ENCODE measurements at places on chromosomes 3 and 15.

DNA sequence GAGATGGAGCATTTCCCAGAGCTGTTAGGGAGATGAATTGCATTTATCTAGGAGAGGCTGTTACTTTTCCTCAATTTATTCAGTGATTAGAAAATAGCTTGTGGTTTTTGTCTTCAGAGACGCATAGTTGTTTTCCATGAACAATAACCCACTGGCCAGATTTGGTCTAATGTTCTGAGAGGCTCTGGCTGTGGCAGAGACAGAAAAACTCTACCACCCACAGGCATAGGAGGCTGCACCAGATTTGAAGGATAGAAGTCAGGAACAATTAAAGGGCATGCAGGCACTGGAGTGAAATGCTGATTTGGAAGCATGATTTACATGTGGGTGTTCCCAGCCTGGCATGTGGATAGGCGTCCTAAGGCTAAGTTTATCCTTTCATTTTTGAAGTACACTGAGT is 143.5 kb downstream of the NFKBIZ start:
- no peak for DNase-seq

DNA sequence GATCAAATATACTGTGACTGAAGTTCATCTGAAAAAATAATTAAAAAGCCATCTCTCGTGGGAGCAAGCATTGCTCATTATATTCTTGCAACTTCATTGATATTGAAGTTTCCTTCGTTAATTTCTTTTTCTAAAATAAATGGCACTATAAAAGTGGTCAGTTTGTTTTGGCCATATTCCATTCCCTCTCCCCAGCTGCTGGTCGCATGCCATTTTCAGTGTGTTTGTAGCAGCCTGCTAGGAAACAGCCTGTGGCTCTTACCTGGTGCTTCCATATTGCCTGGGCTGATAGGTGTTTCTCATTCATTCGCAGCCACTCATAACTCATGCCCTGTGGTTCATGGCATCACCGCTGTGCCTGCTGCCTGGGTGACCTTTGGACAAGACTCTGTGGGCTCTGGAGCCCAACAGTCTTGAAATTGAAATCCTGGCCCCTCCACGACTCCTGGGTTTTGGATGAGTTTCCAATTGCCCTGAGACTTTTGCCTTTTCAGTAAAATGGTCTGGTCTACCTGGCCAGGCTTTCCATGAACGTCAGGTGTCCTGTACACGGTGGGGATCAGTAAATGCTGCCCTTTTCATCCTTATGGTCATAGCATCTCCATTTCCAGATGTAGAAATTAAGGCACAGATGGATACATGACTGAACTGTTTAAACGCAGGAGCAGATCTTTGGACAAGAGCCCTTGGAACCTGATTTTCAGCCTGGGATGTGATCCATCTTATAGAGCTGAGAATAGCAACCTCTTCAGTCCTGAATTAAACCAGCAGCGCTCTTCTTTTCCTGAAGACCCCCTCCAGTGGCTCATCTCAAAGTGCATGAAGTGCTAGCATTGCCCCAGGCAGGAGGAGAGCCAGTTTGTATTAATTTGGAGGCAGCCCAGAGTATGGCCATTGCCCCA is 69.4 kb downstream of the SLCO3A1 start:
- DNase-seq: no peak

DNA sequence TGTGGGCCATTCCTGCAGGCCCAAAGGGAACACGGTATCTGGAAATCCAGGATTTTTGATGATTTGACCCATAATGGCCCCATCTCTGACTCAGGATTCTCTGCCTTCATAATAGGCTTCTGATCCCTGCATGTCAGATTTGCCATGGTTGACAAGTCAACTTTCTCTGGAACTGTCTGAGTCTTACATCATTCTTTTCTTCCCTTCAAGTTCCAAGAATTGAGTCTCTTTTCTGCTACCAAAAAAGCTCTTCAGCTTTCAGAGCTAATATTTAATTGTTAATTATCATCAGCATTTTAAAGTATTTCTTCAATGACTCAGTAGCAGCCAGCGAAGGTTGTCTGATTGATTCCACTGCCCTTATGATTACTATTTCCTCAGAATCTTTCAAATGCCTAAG is 244.4 kb upstream of the COL8A1 start:
- no peak for DNase-seq

GRCh38 chr15:90623854-90624253 is 93.3 kb upstream of the BLM start:
- no peak for DNase-seq

GRCh38 chr3:42684632-42685362 is 540 bp upstream of the KLHL40 start:
- DNase-seq: no peak

DNA sequence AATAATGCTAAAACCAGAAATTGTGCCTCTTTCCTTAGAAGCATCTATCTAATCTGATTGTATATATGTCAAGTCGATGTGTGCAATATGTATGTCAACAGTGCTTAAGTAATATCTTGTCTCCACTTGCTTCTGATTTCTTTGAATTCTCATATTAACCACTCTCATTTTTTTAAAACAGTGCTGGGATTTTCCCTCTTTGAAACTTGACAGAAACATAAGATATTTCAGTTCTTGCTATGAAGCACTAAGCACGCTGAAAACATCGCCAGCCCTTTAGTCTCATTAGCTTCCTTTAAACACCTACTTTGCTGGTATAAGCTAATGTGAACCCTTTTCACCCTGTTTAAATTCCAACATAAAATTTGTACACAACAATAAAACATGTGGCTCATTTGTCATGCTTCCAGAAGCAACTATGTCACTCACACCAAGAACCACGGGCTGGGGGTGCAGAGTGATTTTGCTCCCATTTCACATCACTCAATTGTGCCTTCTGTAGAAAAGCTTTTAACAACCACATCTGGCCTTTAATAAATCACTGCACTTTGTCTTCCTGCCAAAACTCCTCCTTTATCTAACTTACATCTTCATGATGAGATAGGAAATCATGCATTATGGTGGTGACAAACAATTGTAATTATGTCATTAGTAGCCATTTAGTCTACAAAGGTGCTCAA is 185.2 kb downstream of the FOXP1 start:
- DNase-seq: no peak

DNA sequence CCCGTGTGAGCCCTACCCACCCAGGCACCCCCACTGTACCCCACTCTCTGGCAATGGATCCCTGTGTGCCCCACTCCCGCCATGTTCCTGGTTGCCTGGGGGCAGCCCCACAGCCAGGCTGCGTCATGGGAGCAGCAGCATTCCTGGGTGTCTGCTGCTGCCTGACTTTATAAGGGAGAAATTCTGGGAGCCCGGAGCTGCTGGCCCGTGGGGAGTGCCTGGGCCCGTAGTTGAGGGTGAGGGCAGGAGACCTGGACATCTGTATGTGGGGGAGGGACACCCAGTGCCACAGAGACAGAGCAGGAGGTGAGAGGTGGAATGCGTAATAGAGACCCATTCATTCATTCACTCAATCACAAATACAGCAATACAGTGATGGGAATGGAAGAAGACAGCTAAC is 15.1 kb downstream of the CSPG4 start:
- no peak for DNase-seq

DNA sequence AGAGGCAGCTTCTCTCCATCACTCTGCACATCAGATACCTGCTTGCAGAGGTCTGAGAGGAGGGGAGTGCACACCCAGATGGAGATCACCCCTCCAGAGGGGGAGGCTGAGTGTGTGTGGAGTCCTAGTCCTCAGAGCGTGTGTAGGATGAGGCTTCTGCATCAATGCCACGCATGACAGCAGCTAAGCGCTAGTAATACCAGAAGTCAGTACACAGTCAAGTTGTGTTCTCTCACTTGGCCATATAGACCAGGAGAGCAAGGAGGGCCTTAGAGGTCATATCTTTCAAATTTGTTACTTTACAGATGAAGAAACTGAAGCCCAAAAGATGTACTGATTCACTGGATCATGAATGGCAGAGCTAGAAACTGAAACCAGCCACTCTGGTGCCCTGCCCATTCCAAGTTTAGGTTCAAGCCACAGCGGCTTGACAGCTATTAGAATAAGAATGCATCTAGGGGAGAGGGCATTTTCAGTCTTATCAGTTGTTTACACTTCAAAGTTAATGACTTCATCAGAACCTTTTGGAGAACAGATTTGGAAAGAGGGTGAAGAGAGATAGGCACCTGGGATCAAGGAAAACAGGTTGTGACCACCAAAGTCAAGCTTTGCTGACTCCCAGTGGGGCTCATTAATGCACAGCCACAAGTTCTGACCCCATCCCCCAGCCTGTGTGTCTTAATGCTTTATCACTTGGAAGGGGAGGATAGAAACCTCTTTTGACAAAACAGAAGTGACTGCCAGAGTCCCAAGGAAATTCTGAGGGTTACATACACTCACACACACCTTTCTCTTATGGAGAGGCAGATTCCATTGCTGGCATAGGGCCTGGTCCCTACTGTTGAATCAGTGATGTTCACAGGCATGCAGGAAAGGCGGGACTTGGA is 310.3 kb downstream of the CHST2 start:
- DNase-seq: no peak

GRCh38 chr3:98829246-98829832 is 66.2 kb downstream of the ST3GAL6 start:
- no peak for DNase-seq

DNA sequence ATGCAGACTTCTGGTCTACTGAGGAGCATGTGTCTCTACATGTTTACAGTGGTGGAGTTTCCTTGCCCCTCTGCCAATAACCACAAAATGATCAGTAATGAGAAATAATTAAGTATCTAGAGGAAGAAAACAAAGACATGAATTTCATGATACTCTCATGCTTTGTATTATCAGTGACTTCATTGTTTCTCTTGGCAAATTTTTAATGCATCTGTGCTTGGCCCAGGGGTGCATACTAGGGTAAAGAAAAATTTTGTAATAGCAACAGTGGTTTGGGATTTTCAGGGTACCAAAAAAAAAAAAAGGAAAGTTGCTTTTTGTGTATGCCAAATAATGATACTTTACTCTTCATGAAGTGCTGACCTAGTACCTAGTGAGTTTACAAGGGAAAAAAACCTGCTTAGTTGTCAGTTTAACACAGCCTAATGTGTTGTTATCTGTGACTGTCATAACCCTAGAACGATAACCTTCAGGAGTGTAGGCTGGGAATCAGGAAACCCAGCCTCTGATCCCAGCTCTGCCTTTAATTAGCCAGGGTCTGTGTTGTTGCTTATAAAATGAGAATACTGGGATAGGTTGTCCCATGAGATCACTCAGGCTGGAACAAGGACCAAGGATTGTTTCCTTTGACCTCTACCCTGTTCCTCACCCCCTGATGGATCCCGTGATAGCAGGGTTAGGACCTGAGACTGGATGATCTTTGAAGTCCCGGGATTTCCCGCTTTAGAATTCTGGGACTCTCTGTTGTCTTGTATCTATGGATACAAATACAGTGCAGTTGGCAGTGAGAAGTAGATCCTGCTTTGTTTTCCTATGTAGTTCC is 117.5 kb downstream of the CMSS1 start:
- no peak for DNase-seq

- DNase-seq: no peak
These were observed 258.6 kb downstream of the RORA start for GRCh38 chr15:60970246-60971170.

DNA sequence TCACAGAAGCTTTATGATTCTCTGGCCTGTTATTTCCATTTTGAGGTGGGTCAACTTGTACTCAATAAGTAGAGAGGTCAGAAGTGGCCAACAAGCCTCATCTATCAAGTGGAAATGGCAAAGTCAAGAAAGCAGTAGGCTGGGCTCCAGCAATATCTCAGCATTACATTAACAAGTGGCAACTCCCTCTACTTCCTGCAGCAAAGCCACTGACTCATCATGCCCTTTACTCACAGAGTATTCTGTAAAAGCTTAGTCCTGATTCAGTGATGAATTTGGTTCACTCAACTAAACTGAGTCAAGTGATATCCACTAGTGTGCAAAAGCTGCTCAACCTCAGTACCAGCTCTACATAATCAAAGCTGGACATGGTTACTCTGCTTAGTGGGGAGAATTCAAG is 954.6 kb downstream of the EPHA3 start:
- no peak for DNase-seq

- no peak for DNase-seq
These were observed 366.3 kb downstream of the TIGIT start for GRCh38 chr3:114660124-114660523.

- no peak for DNase-seq
These were observed 7.6 kb upstream of the ADPRH start for GRCh38 chr3:119571688-119572087.

DNA sequence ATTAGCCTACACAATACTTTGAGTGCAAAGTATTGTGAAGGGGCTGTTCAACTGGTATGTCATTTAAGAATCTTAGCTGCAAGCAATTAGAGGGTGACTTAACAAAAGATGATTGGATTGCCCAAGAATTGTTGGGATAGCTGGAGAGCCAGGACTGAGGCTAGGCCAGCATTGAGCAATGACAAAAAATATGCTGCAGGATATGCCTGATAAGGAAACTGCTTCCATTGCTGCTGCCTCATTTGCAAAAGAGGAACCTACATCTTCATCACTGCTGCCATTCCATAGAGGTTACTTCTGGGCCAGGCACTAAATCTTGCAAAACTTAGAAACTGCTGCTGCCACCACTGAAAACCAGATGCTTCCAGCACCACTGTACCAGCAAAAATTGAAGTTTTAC is 108.0 kb upstream of the TBC1D5 start:
- no peak for DNase-seq

- DNase-seq: no peak
These were observed 47.6 kb upstream of the ARF4 start for GRCh38 chr3:57644740-57645139.

DNA sequence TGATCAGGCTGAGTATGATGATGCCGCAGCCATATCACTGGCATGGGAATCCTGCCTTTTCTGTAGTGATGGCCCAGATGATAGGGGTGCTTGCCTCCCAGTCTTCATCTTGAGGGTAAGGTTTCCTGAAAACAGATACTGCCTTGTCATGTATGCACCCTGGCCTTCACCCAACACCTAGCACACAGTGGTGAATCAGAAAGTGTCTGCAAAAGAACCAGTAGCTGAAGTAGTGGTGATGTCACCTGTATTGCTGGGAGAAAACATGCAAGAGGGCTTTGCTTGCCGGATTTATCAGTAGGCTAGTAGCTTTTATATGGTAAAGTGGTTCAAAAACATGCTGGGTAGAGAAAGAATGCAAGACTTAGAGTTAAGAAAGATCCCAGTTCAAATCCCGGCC is 419.8 kb upstream of the WNT5A start:
- DNase-seq: no peak

GRCh38 chr3:13300546-13301285 is 119.4 kb downstream of the NUP210 start:
- DNase-seq: no peak

Data from NCI-H2107 (cell line).